Astrocyte (in vitro differentiated cells and primary cell): ENCODE measurements at places on chromosomes 6 and 20. TPM values are rescaled to one million over a fixed set of nuclear protein-coding genes. Genes with fewer than 3 reads are reported as not detected.
A peak's percentile ranks its signal among the peaks of the same experiment; 100 is the strongest.

GRCh38 chr6:119325559-119326265, 23.8 kb downstream of the MAN1A1 start:
- H3K27ac ChIP-seq: no peak overlapping the region
- H3K4me3 ChIP-seq: no peak overlapping the region
- H3K27me3 ChIP-seq: no peaks in the 10 kb centered on the region
- no peak for DNase-seq
- peaks cover 3% of the 10 kb centered on the region for H3K4me1 ChIP-seq

DNA sequence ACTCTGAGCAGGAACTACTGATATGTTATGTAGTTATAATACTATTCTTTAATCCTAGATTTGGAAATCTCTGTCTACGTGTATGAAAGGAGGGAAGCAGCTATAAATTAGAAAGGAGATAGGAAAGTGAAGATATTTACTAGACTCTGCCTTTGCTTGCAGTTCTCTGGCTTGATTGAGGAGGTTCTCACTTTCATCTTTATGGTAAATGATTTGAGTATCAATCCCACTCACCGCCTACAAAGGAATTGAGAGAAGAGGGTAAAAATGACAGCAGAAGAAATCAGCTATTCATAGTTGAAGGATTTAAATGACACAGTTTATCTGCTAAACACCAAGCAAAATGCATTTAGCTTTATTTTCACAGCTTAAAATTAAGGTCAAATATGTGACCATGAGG, 67.3 kb downstream of the FAM229B start:
- peaks cover 28% of the 10 kb centered on the region for H3K4me1 ChIP-seq
- no peaks in the 10 kb centered on the region for H3K36me3 ChIP-seq
- H3K4me3 ChIP-seq: no peak overlapping the region
- peak overlapping the region; percentile 88 for H3K27ac ChIP-seq

DNA sequence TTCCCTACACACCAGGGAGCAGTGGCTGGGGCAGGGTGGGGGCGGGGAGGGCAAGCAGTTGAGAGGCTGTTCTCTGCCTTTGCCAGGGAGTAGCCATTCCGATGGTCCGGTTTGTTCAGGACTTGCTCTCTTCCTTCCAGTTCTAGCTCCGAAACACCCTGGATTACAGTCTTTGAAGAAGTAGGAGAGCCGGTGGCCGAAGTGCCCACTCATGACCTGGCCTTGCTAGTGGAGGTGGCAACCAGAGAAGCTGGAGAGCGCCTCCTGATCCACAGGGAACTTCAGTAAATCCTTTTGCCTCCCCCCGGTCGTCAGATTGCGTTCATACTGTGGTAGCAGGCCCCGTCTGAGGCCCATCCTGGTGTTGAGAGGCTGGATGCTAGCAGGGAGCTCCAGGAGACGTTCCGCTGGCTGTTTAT, 92.8 kb downstream of the ARID1B start:
- H3K4me1 ChIP-seq: peaks cover 12% of the 10 kb centered on the region
- DNase-seq: no peak
- H3K27me3 ChIP-seq: no peaks in the 10 kb centered on the region
- H3K4me3 ChIP-seq: no peak overlapping the region

DNA sequence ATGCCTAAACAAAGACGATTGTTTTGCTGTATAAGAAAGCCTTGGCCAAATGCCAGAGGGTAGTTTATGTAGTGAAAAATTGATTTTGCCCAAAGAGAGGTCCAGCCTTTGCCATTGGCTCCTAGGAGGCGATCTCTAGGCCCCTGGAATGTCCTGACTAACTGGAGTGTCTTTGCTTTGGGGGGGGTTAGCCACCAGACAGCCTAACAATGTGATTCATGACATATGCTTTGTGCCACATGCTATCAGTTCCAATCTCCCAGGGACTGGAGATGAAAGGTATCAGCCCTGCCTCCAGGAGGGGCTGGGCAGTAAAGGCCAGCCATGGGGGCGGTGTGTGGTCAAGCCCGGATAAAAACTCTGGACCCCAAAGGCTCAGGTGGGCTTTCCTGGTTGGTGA, 32.7 kb upstream of the TUBB2A start:
- peaks cover 13% of the 10 kb centered on the region for H3K4me1 ChIP-seq
- DNase-seq: no peak
- H3K27ac ChIP-seq: no peak overlapping the region
- H3K27me3 ChIP-seq: peaks cover 4% of the 10 kb centered on the region
- no peak overlapping the region for H3K4me3 ChIP-seq

- no peak overlapping the region for H3K4me3 ChIP-seq
- no peak overlapping the region for H3K27ac ChIP-seq
- no peaks in the 10 kb centered on the region for H3K4me1 ChIP-seq
Observed at GRCh38 chr6:35557239-35557638, 44.5 kb upstream of the TULP1 start.

- H3K36me3 ChIP-seq: peaks cover 3% of the 10 kb centered on the region
- peak overlapping the region; percentile 16 for H3K27ac ChIP-seq
- peaks cover 24% of the 10 kb centered on the region for H3K4me1 ChIP-seq
- DNase-seq: peak; percentile 54
- H3K4me3 ChIP-seq: no peak overlapping the region
Observed at GRCh38 chr6:15474196-15474595, 188.6 kb downstream of the DTNBP1 start.

GRCh38 chr6:115969930-115970273, 90.8 kb downstream of the FRK start:
- H3K27ac ChIP-seq: no peak overlapping the region
- no peaks in the 10 kb centered on the region for H3K36me3 ChIP-seq

DNA sequence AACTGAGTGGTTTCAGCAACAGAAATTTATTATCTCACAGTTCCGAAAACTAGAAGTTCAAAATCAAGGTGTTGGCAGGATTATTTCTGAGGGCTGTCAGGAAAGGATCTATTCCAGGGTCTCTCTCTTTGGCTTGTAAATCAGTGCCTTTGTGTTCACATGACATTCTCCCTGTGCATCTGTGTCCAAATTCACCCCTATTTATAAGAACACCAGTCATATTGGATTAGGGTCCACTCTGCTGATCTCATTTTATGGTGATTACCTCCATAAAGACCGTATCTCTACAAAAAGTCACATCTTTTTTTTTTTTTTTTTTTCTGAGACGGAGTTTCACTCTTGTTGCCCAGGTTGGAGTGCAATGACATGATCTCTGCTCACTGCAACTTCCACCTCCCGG, 68.6 kb upstream of the MARCKS start:
- H3K27me3 ChIP-seq: no peaks in the 10 kb centered on the region
- no peak for DNase-seq
- H3K4me3 ChIP-seq: no peak overlapping the region
- H3K4me1 ChIP-seq: no peaks in the 10 kb centered on the region

DNA sequence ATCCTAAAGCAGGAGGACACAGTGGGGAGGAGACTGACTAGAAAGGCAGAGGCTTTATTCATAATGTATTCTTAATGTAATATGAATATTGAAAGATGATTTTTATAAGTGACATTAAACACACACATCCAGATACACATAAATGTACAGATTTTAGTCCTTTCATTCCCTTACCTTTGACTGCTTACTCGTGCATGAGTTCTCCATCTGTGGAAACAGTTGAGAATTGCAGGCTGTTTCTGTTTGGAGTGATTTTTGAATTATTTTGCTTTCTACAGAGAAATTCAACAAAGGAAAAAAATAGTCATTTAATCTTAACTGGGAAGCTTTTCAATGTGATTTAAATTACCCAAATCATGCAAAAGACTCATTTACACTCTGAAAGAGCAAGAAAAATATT, 136.5 kb downstream of the RIMS1 start:
- H3K27me3 ChIP-seq: no peaks in the 10 kb centered on the region
- H3K27ac ChIP-seq: no peak overlapping the region
- no peak for DNase-seq
- H3K4me3 ChIP-seq: no peak overlapping the region
- H3K36me3 ChIP-seq: no peaks in the 10 kb centered on the region

DNA sequence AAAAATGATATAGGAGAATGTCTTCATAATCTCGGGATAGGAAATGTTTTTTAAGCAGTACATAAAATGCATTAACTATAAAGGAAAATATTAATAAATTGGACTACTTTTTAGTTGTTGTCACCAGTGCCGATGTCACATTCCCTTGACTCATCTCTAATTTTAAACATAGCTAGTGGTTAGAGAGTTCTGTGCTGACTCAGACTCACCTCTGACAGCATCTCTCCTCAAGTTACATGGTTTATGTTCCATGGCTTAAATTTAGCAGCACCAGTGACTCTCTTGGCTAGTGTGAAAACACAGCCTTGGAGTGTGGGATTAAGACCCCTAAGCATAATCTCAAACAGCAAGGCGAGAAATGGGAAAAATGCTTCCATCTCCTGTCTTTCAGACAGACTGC, 311.8 kb upstream of the MMS22L start:
- H3K27me3 ChIP-seq: no peaks in the 10 kb centered on the region
- peak overlapping the region; percentile 26 for H3K27ac ChIP-seq
- DNase-seq: peak; percentile 82

- no peaks in the 10 kb centered on the region for H3K36me3 ChIP-seq
- no peak for DNase-seq
- H3K27ac ChIP-seq: no peak overlapping the region
- H3K4me3 ChIP-seq: no peak overlapping the region
- H3K4me1 ChIP-seq: no peaks in the 10 kb centered on the region
- no peaks in the 10 kb centered on the region for H3K27me3 ChIP-seq
Observed at GRCh38 chr20:6744180-6744579, 23.3 kb upstream of the BMP2 start.

DNA sequence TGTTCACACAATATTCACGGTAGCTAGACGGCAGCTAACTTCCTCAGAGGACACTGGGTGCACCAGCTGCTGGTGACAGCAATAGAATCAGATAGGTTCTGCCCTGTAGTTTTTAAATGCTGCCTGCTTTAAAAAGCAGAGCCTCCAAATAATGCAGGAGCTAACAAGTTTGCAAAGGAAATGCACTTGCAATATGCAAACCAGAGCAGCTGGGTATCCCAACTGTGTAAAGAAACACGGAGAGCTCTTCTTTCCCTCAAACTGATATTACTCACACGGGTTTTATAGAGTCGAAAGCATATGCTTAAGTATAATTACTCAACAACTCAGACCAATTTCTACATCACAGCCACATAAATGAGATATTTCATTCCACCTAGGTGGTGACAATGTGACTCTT, 432.7 kb downstream of the TFAP2A start:
- H3K27me3 ChIP-seq: no peaks in the 10 kb centered on the region
- no peaks in the 10 kb centered on the region for H3K4me1 ChIP-seq
- H3K4me3 ChIP-seq: no peak overlapping the region

DNA sequence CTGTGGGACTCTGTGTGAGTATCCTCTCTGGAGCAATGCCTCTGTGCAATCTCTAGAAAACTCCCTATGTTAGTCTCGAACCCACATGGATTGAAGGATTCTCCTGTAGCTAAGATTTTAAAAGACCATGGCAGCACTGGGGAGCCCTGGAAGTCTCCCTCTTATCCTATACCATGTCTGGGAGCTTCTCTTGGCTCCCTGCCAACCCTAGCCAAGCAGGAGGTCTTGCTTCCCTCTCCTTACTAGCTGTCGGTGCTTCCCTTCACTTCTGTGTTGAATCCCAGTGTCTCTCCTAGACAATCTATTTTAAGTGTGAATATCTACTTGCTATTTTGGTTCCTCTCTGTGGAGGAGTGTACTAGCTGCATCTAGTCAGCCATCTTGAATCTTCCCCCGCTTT, 118.8 kb upstream of the NRN1 start:
- DNase-seq: no peak
- no peak overlapping the region for H3K27ac ChIP-seq
- H3K4me3 ChIP-seq: no peak overlapping the region
- H3K4me1 ChIP-seq: no peaks in the 10 kb centered on the region
- H3K36me3 ChIP-seq: no peaks in the 10 kb centered on the region
- no peaks in the 10 kb centered on the region for H3K27me3 ChIP-seq

GRCh38 chr6:140360651-140361050, 986.2 kb upstream of the CITED2 start:
- H3K36me3 ChIP-seq: no peaks in the 10 kb centered on the region
- no peak overlapping the region for H3K4me3 ChIP-seq

- H3K36me3 ChIP-seq: no peaks in the 10 kb centered on the region
- H3K27ac ChIP-seq: no peak overlapping the region
- no peaks in the 10 kb centered on the region for H3K27me3 ChIP-seq
- H3K4me1 ChIP-seq: no peaks in the 10 kb centered on the region
- DNase-seq: no peak
- H3K4me3 ChIP-seq: no peak overlapping the region
Observed at GRCh38 chr20:63432577-63433325, 39.7 kb downstream of the KCNQ2 start.

DNA sequence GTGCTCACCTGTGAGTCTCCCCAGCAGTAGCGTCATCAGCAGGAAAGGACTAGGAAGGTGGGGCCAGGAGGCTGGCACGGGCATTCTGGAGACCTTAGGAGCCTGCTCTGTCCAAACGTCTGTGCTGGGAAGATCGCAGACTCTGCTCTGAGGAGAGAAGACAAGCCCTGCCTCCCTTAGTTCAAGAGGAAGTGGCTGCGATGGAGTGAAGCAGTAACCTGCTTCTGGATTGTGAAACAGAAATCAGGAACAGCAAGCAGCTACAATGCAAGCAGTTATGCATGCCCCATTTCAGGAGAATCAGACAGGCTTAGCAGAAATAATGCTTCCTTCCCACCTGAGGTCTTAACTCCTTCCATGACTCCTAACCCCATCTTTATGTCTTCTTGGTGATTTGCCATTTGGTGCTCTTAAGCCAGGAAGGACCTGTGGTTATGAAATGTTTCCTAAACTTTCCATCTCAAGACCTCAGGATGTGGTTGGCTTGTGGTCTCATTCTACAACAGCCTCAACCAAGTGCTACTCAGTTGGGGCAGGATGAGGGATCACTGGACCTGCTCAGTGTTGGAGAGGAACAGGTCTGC, at the start of gene SIRPB1:
TSS of gene SIRPB1 (minus strand) at position 149 of the 584 bp plus-strand sequence. CDS start at position 84, 65 bp downstream.
- DNase-seq: no peak
- no peaks in the 10 kb centered on the region for H3K36me3 ChIP-seq
- no peaks in the 10 kb centered on the region for H3K27me3 ChIP-seq
- no peaks in the 10 kb centered on the region for H3K4me1 ChIP-seq

DEFB124 gene
- total RNA-seq: not detected in 2 replicates

HINT3 gene
- total RNA-seq: 11.8 and 12.2 TPM in 2 replicates

MUC21 gene
- total RNA-seq: not detected in 2 replicates

CCR6 gene
- not detected in 2 replicates for total RNA-seq

PSORS1C1 gene
- 8.8 and 9.2 TPM in 2 replicates for total RNA-seq

ATP6V1G2 gene
- 2.6 and 3.4 TPM in 2 replicates for total RNA-seq

TAPBP gene
- 128 and 152 TPM in 2 replicates for total RNA-seq

GPR63 gene
- total RNA-seq: 1.6 and 1.8 TPM in 2 replicates

NHSL1 gene
- total RNA-seq: 28.7 and 33.5 TPM in 2 replicates

BPIFA1 gene
- total RNA-seq: not detected in 2 replicates
